ENCODE measurements at places on chromosomes 2 and 18.
A peak's percentile ranks its signal among the peaks of the same experiment; 100 is the strongest.

GRCh38 chr2:190535586-190535985, 1.1 kb upstream of the NEMP2 start:
- DNase-seq, result peak; percentile 10

GRCh38 chr2:99858951-99859596, 283.3 kb downstream of the AFF3 start:
- DNase-seq, result no peak

GRCh38 chr2:48790407-48791170, 35.1 kb upstream of the LHCGR start:
- DNase-seq, result no peak

DNA sequence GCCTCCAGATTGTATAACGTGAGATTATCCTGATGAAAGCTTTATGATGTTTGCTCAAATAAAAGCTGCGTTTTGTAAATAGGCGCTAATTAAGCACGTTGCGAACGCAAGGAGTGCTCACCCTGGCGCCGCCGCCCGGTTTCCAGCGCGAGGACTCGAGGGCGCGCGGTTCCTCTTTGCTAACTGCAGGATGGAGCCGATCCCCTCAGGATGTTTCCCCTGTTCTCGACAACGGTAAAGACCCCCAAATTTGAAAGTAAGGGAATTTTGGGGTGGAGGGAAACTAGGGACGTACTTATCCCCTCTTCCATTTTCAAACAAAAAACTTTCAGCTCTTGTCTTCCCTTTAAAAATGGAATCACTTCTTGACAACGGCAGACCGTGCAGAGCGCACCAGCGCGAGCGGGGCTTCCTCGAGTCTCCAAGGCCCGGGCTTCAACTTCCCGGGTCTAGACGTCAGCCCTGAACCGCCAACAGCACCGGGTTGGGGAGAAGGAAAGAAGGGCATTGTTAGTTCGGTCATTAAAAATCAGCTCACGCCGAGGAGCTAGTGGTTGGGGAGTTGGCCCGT, 1.1 kb upstream of the GBX2 start:
- DNase-seq, result peak; percentile 34

- DNase-seq, result no peak
These were observed 25.6 kb downstream of the SERTAD2 start for GRCh38 chr2:64627860-64628841.

DNA sequence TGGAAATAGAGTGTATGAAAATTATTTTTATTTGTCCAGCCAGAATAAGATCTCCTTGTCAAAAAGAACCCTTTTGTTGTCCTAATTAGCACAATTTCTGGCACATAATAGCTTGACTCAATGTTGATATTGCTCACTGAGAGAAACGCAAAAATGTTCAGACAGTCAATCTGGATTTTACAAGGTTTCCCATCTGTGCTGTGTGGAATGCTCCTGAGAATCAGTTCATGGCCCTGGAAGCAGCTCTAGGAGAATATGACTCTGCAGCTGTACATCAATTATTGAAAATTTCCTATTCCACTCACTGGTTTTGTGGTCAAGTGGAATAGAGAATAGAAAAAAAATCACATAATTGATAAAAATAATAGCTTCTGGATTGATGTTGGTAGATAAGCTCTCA, 1582.9 kb upstream of the NXPH2 start:
- DNase-seq, result no peak

DNA sequence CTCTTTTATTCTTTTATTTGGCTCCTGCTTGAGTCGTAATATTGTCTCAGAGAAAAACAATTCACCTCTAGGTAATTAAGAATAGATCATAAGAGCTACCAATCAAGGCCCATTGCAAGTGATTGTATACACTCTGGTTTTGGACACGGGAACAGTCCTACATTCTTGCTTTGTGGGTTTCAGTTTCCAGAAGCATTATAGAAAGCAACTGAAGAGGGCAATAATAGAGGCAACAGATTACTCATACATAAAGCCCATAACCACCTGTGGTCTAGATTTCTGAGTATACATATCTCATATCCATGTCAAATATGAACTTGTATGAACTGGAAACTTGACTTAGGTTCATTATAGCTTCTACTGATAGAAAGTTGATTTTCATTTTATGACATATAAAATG, 65.4 kb downstream of the DIS3L2 start:
- DNase-seq, result no peak

GRCh38 chr18:46917803-46918600, 600 bp downstream of the KATNAL2 start:
- DNase-seq, result peak; percentile 35

DNA sequence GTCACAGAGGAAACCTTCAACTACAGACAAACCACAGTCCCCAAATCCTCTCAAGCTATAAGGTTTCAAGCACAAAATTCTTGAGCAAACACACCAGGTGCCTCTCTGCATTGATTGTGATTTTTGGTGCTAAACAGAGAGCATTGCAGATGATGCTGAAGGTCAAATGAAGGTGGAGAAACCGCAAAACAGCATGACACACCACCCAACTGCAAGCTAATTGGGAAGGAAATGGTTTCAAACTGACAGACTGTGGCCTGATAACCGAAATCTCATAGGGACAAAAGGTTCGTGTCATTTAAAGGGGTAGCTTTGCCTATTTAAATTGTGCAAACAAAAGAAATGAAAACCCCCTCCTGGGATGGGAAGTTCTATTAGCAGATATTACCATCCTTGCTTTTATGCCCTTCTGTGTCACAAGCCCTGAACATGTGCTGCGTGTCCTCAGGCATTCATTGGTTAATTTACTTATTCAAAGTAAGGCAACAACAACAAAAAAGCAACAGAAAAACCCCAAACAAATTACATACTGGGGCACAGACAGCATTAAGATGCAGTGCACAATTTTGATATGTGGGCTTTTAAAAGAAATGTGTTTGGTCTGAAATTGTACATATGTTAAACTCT, 154.9 kb downstream of the AQP4 start:
- no peak for DNase-seq

DNA sequence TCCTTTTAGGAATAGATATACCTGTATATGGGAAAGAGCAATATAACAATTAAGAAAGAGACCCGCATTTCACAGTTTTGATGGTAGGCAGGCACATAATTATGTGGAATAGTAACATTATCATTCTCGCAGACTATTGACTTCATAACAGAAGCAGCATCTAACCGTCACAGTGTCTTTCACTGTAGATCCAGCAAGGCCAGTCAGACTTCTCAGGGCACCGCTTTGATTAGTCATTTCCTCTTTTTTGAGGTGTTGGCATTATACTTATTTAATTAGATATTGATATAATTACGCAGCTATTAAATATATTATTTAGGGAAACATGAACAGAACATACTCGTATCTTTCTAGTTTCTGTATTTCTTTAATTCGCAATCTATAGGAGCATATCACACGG, 176.4 kb downstream of the NAPG start:
- DNase-seq, result no peak

- no peak for DNase-seq
These were observed 46.6 kb upstream of the AMMECR1L start for GRCh38 chr2:127932199-127932876.

DNA sequence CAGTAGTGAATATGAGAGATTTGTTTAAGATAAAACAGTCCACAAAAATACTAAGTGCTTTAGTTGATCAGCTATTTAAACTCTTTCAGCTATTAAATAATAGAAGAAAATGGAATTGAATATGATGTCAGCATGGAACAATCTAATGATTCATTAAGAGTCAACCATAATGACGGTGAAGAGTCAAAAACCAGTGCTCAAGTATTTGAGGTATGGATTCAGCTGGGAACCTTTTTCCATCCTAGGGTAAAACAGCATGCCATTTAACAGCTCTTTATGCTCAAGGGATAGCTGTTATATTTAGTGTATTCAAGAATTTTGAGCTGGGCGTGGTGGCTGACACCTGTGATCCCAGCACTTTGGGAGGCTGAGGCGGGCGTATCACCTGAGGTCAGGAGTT, 29.7 kb downstream of the CARF start:
- DNase-seq, result no peak

DNA sequence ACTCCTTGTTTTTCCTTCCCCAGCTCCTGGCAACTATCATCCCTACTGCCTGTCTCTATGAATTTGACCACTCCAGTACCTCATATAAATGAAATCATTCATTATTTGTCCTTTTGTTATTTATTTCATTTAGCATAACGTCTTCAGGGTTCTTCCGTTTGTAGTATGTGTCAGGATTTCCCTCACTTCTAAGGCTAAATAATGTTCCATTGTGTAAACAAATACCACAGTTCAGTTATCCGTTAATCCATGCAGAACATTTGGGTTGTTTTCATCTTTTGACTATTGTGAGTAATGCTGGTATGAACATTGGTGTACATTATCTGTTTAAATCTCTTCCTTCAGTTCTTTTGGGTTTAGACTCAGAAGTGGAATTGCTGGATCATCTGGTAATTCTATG, 18.8 kb downstream of the DYNC2LI1 start:
- no peak for DNase-seq

DNA sequence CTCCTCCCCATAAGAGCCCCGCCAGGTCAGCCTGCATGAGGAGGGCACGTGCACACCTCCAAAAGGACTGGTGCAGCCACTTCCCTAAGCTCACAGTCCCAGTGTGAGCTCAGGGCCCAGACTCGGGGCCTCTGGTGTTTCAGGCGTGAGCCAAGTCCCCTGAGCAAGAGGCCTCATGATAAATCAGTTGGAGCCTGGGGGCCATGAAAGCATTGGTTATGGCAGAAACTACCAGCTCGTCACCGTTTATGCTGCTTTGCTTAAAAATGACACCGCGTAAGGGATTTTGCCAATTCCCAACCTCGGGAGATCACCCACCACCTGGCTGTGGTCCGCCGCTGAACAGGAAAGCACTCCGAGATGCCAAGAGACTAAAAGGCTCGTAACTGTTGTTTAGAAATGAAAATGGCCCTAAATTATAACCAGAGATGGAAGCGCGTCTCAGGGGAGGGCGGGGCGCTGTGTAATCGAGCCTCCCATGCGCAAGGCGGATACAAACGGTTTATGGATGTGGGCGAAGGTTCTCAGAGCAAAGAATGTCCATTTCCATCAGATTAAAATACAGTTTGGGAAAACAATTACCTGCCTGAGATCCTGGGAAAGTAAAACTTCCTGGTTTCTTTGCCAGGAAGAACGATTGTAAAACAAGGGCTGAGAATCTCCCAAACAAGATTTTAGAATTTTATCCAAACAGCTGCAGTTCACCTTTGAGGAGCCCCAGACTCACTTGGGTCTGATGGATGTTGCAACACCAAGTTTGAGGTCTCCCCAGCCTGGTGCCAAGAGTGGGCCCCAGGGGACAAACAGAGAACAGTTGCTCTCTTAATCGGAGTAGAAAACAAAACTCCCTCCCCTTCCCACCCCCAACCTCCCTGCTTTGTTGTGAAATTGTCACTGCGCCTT, 141.4 kb downstream of the BCL2 start:
- peak; percentile 77 for DNase-seq

Data from A673 (cell line).